CD4-positive, alpha-beta memory T cell (primary cell): ENCODE measurements at places on chromosomes 6 and 20.

- DNase-seq = no peak
Observed at GRCh38 chr20:20391766-20392165, 23.9 kb downstream of the INSM1 start.

DNA sequence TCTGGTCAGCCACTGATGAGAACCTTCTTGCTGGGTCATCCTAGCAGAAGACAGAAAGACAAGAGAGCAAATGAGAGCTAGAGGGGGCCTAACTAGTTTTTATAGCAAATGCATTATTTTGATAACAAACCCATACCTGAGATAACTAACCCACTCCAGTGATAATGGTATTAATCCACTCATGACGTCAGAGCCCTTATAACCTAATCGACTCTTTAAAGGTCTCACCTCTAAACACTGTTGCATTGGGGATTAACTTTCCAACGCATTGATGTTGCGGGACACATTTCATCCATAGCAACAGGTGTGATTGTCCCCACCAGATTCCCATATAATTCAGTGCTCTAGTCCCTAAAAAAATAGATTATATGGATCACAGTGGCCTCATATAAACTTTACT is 312.1 kb downstream of the HTR1B start:
- DNase-seq = no peak

DNA sequence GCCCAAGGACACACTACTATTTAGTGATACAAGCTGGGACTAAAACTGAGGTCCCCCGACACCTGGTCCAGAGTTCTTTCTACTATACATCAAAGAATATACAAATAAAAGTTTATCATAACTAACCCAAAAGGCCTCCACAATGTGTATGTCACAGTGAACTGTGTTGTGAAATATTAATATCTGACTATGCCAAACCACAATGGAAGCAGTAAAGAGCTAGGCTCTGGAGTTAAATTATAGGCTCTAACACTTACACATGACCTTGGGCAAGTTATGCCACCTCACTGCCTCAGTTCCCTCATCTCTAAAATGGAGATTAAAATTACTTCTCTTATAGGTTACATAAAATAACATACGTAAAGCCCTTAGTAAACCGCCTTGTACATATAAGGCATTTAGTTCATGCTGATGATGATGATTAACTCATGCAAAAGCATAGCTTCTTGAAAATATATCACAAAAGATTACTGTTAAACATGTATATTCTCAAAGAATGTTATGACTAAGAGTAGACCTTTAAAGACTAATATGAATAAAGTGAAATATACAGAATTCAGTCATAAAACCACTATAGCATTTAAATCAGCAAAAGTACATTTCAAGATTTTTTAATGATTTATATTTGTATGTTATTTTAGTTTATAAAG is 5.7 kb downstream of the SUPT3H start:
- DNase-seq = no peak

GRCh38 chr6:89793586-89793985 is 26.0 kb downstream of the MDN1 start:
- DNase-seq = no peak

GRCh38 chr6:3208098-3208774 is 19.2 kb downstream of the TUBB2B start:
- no peak for DNase-seq

DNA sequence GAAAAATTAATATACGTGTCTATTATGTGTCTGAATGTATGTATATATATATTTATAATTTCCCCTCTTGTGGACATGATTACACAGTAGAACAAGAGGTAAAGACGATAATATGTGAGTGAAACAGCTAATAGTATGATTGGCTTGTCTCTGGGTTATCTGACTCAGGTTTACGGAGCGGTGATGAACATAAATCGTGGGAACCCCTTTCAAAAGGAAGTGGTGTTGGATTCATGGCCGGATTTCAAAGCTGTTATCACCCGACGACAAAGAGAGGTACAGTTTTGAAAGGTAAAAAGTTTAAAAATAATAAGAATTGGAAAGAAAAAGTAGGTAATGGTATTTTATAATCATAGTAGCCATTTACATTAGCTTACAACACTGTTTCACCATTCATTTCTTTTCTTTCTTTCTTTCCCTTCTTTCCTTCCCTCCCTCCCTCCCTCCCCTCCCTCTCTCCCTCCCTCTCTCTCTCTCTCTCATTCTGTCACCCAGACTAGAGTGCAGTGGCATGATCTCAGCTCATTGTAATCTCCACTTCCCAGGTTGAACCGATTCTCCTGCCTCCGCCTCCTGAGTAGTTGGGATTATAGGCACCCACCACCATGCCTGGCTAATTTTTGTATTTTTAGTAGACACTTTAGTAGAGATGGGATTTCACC is 15.9 kb downstream of the GLYATL3 start:
- DNase-seq = no peak
